ENCODE measurements at places on chromosomes 13 and 19. TPM values are rescaled to one million over a fixed set of nuclear protein-coding genes. Genes with fewer than 3 reads are reported as not detected.
A peak's percentile ranks its signal among the peaks of the same experiment; 100 is the strongest.

- peak; percentile 98 for DNase-seq
Observed at GRCh38 chr19:11528551-11529341, at the start of gene ECSIT. TSS of gene ECSIT (minus strand) at chr19:11529134. CDS start at chr19:11519170, 9,964 bp downstream.

- no peak for DNase-seq
Observed at GRCh38 chr13:111228262-111229144, 91.9 kb upstream of the TEX29 start.

DNA sequence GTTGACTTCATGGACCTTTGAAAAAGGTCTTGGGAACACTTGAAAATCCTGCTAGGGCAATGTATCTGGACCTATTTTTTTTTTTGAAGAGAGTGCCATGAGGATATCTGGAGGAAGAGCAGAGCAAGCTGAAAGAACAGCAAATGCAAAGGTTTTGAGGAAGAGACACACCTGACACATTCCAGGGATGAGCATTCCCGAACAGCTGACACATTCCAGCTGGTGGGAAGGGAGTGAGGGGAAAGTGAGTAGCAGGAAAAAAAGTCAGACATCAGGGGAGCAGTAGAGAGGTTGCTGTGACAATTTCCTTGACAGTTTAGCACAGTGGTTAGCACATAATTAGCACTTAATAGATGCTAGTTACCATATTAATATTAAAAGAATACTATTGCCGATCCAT is 14.7 kb downstream of the DGKH start:
- DNase-seq: no peak

GRCh38 chr19:43812688-43813087 is 10.4 kb upstream of the LYPD5 start:
- DNase-seq: no peak

DNA sequence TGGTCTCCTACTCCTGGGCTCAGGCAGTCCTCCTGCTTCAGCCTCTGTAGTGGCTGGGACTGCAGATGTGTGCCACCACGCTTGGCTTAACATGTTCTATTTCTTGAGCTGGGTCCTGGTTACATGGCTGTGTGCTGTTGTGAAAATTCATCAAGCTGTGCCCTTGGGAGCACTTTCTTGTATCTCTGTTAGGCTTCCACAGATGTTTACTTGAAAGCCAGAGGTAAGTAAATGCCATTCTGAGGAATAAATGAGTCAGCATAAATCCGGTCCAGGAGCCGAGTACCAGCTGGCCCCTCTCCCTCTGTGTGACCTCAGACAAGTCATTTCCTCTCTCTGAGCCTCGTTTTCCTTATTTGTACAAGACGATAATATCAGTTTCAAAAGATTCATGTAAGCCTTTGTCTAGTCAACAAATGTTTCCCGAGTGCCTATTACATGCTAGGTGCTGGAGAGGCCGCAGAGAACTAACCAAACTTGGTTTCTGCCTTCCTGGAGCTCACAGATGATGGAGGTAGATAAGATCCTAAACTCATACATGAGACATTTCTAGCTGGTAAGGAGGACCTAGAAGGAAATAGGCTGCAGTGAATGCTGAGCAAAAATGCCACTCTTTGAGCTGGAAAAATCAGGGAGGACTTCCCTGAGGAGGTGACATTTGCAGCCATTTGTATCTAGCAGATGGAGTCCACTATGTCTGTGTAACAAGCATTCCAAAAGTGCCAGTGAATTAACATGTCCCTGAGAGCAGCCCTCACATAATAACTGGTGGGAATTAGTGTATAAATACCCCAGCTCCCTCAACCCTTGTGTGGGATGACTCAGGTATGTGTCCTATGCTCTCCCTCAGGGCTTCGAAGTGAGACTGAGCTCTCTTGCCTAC is 2.7 kb upstream of the RASAL3 start:
- DNase-seq: no peak

DNA sequence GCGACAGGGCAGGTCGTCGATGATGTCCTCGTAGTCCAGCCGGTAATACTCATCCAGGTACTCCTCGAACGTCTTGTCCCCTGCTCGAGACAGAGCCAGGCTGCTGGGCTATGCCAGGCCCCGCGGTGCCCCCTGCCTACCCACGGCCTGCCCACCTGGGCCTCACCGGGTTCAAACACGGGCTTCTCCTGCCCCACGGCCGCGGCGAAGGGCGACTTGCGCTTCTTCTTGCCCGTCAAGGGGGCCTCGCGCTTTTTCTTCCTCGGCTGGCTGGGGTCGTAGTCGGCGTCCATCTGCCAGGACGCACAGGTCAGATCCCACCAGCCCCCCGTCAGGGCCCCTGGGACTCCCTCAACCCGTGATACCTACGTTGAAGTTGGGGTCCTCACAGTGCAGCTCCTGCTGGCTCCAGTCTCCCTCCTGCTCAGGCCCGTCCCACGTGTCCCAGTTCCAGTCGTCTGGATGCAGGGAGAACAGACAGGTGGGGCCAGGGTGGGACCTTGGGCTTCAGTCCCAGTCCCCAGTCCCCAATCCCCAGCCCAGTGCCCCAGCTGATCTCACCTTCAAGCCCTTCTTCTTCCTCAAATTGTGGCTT is 8.1 kb downstream of the KRI1 start:
- DNase-seq: no peak

- DNase-seq: no peak
Observed at GRCh38 chr13:33612641-33613638, 205.0 kb upstream of the RFC3 start.

- peak; percentile 87 for DNase-seq
Observed at GRCh38 chr19:33300009-33300893, 2.1 kb downstream of the CEBPA start.

DNA sequence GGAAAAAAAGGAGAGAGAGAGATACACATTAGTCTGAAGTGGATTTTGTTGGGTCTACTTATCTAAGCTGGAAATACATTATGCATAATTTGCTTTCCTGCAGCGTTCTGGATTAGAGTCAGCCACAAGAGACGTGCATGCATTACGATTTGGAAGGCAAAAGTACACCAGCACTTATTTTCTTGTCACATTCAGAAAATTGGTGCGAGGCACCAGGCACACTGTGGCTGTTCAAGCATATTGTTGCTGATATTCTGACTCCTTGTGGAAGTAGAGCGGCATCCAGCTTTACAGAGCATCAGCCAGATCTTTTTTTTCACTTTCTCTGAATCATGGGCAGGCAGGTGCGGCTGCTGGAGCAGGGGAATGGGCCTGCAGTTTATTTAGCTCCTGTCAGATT is 905.6 kb upstream of the SPRY2 start:
- no peak for DNase-seq

DNA sequence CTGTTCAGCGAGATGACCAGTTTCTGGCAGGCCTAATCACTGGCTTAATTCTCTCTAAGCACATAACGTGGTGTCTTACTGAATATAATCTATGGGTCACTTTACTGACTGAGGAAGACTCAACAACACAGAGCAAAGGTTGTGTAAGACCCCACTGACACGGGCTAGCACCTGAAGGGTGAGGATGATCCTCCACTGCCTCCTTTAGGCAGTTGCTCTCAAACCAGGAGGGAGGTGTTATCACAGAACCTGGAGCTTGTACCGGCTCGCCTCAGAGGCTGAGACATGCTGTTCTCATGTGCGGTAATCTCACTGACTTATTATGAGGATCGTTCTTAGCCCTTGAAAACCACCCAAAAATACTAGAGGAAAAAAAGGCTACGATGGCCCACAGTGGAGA is 28.3 kb downstream of the RCBTB2 start:
- no peak for DNase-seq

DNA sequence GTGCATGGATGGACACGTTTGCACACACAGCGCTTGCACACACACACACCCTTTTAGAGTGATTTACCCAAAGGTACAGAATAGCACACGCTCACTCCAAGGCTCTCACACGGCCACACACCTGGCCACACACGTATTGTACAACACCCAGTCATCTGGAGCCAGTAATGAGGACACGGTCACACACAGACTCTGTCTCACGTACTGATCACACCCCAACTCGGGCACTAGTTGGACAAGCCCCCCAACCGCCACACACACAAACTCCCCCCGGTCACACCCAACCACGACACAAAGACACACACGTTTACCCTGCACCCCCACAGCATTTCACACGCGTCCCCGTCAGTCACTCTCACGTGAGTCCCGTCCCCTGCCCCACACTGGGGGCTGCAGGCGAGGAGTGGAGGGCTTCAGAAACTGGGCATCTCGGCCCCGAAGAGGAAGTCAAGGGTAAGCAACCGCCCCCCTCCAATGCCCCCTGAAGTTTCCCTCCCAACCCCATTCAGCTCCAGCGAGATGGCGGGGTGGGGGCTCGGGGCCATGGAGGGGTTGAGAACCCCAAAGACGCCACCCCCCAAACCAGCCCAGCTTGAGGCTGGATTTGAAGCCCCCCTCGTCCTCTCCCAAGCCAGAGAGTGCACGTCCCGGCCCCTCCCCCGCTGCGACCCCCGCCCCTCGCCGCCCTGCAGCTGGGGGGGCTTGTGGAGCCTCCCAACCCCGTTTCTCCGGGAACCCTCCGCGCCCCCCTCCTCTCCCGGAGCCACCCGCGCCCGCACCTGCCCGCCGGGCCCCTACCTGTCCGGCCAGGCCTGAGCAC is 599 bp downstream of the OLFM2 start:
- DNase-seq: no peak

DNA sequence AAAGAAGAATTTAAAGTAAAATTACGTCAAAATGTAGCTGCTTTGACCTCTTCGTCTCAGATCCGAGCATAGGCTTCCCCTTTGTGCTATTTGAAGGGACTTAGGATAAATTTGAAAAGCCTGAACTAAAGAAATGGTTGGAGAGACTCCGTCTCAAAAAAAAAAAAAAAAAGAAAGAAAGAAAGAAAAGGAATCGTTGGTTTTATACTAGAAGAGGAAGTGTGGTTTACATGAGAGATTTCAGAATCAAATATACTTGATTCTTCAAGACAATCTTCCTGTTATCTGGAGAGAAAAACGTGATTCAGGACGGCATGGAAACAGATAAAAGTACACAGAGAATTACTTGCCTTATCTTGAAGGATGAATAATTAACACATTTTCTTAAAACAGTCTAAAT is 474 bp upstream of the ZNF780B start:
- DNase-seq: no peak

GRCh38 chr19:9901642-9902041 is 34.7 kb downstream of the OLFM2 start:
- no peak for DNase-seq

DNA sequence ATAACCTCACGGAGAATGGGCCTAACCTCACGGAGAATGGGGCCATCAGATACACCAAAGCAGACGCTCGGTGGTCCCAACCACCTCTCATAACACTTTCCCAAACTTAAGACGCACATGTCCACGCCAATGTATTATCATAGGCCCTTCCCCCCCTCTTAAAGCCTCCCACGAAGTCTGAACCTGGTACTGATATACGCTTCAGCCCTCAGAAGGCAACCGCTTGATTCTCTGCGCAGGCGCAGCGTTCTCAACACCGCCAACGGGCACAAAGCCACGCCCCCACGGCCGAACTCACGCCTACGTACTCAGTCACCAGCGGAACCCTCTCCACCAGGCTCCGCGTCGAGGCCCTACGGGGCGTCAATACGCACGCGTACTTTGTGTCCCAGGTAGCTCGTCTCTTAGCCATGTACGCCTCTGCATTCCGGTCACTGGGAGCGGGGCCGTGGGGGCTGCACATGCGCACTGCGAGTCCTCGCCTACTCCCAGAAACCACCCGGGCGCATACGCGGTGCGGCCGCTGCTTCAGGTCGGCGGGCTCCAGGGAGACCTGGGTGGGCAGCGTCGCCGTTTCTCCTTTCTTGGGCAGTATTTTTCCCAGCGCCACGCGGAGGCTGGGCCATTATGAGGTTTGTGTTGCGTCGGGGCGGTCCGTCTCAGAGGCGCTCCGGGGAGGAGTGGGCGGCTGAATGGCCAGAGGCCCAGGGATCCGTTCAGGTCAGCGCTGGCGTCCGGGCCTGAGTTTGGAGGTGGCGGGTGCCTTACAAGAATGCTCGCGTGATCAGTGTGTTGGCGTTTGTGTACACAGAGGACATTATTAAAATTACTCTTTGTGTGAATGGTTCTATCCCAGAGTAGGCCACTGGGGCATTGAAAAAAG is 25.3 kb downstream of the ZNF582 start:
- peak; percentile 96 for DNase-seq

C19orf12 gene
- total RNA-seq: 148 TPM

LIG4 gene
- 12.3 TPM for total RNA-seq

RAB8A gene
- 51.4 TPM for total RNA-seq

ZIC5 gene
- not detected for total RNA-seq

PTGIR gene
- total RNA-seq: 7.2 TPM
